Glutamatergic neuron (in vitro differentiated cells): ENCODE measurements at places on chromosomes 6 and 20. TPM values are rescaled to one million over a fixed set of nuclear protein-coding genes. Genes with fewer than 3 reads are reported as not detected.

Gene OR2B6
- not detected for total RNA-seq

Gene IP6K3
- 2.7 TPM for total RNA-seq

Gene SMOC2
- 0.44 TPM for total RNA-seq

Gene MMS22L
- 9.1 TPM for total RNA-seq

Gene C20orf202
- not detected for total RNA-seq

Gene PRSS35
- total RNA-seq = 26.6 TPM

Gene IYD
- not detected for total RNA-seq

Gene LPIN3
- 5.9 TPM for total RNA-seq

Gene SALL4
- 41.0 TPM for total RNA-seq

Gene SLC2A10
- total RNA-seq = 0.37 TPM

Gene TREML2
- total RNA-seq = not detected

Gene SLC22A2
- not detected for total RNA-seq

Gene SCAF8
- total RNA-seq = 54.9 TPM

Gene EEF1A2
- total RNA-seq = 55.3 TPM

Gene NKAPL
- 0.69 TPM for total RNA-seq

Gene FRMD1
- total RNA-seq = not detected

Gene NMBR
- not detected for total RNA-seq

Gene WFDC5
- not detected for total RNA-seq

Gene LIN28B
- total RNA-seq = 105 TPM

Gene EDN3
- total RNA-seq = not detected

Gene PI3
- not detected for total RNA-seq

Gene YWHAB
- 181 TPM for total RNA-seq

Gene MYH7B
- total RNA-seq = 1.5 TPM

Gene PKIB
- 48.1 TPM for total RNA-seq

Gene POU5F1
- total RNA-seq = 48.8 TPM

Gene GRIK2
- total RNA-seq = 95.5 TPM

Gene ESF1
- 16.1 TPM for total RNA-seq

Gene IMPG1
- total RNA-seq = 0.51 TPM

Gene RTF2
- total RNA-seq = 66.3 TPM

Gene HLA-DQB2
- not detected for total RNA-seq

Gene MAP7
- 2.2 TPM for total RNA-seq

Gene ENPP1
- total RNA-seq = 2.4 TPM

Gene DEFB124
- not detected for total RNA-seq

Gene PRRT1
- total RNA-seq = 5.1 TPM

Gene SLC12A5
- 10.4 TPM for total RNA-seq

Gene RIN2
- 108 TPM for total RNA-seq

Gene VIP
- not detected for total RNA-seq

Gene ZKSCAN8
- 37.4 TPM for total RNA-seq

Gene TENT5A
- total RNA-seq = 2.7 TPM

Gene C6orf58
- not detected for total RNA-seq

Gene C6orf132
- 0.25 TPM for total RNA-seq

Gene NFKBIL1
- 29.8 TPM for total RNA-seq

Gene TREM2
- total RNA-seq = not detected

Gene SLPI
- not detected for total RNA-seq
